ENCODE measurements at places on chromosomes 1 and 21.

DNA sequence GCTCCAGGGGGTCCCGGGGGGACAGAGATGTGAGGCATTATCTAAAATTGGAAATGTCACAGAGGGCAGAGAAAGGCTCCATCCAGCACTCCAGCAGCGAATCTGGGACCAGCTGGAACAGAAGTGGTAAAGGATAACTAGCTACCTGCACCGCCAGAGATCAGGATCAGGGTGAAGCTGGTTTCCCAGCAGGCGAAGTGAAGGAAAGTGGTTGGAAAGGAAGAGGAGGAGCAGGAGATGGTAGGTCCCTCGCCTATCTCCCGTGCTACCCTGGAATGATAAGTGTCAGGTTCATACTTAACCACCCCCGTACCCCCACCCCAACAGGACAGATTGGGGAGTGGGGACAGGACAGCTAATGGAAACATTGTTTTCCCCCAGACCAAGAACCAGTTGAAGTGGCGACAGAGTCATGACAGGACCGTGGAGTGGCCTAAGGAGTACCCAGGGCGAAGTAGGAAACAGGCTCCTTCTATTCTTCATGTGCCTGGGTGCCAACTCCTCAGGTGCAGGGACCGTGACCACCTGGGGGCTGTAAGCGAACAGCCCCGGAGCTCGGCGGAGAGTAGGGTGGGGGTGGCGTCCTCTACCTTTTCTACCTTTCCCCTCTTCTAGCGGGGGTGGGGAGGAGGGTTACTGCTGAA is 717 bp downstream of the B4GALT3 start:
- no peak for DNase-seq

DNA sequence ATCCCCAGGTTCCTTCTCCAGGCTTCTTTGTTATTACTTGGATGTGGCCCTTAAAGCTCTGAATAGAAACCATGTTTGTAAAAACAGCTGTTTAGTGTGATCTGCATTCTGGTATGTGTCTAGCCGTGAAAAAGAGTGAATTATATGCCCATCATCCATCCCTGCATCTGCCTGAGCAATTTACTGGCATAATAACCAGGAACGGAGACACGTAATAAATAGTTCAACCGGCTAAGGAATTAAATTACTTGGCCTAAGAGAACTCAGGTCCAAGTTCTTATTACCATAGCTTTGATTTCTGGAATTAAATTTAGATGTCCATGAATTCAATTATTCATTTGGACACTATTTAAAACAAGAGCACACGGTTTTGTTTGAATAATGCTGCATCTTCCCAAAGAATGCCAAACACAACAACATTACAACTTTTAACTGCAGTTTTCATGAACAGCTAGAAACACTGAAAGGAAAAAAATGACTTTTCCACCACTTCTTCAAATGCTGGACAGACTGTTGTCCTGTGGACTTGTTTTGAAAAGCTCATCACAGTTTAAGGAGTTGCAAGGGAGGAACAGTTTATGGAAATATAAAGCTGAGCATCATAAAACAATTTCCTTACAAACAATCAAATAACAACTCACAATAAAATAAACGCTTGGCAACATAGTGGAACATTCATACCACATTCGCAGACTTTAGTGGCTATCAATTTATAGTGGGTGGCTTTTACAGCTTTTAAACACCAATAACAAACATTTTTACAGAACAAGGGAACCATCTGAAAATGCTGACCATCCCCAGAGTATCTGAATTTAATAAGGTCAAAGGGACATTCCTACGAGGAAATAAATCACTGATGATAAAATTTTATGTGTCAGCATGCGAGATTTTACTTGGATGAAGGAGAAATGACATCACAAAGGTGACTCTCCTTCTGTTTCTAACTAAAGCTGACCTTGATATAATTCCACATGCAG is 144.7 kb downstream of the APP start:
- no peak for DNase-seq

DNA sequence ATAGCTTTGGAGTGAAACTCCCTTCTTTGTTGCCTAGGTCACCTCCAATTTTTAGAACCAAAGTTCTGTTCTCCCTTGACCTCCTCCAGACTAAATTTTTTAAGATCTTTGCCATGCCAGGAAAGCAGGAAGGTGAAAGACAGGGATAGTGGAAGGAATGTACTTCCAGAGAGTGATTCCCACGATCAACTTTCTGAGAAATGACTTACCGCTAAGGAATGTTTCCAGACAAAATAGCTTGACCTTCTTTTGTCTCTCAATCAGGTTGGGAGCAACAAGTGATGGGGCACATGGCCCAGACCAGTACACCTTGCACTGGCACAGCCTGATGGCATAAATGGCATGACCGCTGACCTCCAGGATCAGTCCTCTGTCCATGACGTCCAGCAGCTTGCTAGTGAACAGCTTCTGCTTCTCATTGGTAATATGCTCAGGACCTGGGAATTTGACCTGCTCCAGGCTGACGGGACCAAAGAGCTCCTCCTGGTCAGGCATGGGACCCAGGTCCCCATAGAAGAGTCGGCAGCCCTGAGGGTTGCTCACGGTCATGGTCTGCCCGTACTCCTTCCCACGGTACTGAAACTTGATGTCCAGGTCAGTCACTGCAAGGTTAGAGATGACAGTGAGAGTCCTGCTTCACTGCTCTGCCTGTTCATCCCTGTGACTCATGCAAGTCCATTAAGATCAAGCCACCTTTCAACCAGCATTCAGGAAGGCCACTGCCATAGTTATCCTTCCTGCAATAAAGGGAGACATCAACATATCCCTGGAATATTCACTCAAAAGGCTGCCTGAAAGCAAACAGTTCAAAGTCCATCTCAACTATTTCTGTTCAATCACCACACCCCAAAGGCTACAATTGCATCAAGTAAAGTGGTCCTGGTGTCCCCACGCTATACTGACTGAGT is 6.2 kb upstream of the C1orf74 start:
- DNase-seq, result no peak

- no peak for DNase-seq
Measured at GRCh38 chr21:26079366-26079765, 91.2 kb downstream of the APP start.

- no peak for DNase-seq
Measured at GRCh38 chr1:118773656-118774055, 214.5 kb downstream of the TBX15 start.

- DNase-seq, result no peak
Measured at GRCh38 chr1:119828266-119828665, 17.0 kb upstream of the REG4 start.
